Activated naive CD4-positive, alpha-beta T cell treated with anti-CD3 and anti-CD28 coated beads for 36 hours (primary cell): ENCODE measurements at places on chromosomes 12 and 14. TPM values are rescaled to one million over a fixed set of nuclear protein-coding genes. Genes with fewer than 3 reads are reported as not detected.

DNA sequence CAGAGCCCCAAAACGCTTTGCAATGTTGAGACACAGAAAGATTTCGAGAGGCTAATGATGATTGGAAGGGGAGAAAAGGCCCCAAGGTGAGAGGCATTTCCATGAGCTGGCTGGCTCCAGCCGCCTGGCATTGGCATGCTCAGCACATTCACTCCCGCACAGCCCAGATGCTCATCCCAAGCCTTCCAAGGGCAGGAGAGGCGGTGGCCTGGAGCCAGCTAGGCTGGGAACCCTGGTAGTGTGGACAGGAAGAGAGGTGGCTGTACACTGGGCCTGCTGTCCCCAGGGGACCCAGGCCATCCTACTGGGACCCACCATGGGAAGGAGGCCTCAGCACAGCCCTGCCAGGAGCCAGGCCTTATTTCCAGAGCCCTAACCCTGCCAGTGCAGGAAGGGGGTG, 72.2 kb downstream of the SPTB start:
- DNase-seq = no peak
- no peak overlapping the region for H3K27ac ChIP-seq
- peaks cover 2% of the 10 kb centered on the region for H3K27me3 ChIP-seq
- H3K4me3 ChIP-seq = no peak overlapping the region

DNA sequence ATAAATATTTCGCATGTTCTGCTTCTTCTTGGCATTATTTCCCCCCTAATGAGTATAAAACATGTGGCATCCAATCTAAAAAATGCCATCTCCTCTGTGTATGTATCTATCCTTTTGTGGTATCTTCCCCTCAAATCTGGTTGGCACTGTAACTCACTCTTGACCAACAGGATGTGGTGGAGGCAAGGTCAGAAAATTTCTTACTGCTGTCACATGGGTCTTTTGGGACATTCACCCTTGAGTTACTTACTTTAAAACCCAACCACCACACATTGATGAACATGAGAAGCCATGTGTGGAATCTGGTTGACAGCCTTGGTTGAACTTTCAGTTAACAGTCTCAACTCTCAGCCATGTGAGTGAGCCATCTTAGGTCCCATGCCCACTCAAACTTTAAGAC, 516.9 kb downstream of the SLC16A7 start:
- no peaks in the 10 kb centered on the region for H3K36me3 ChIP-seq
- no peaks in the 10 kb centered on the region for H3K27me3 ChIP-seq
- no peak overlapping the region for H3K27ac ChIP-seq
- no peaks in the 10 kb centered on the region for H3K4me1 ChIP-seq
- no peak for DNase-seq

DNA sequence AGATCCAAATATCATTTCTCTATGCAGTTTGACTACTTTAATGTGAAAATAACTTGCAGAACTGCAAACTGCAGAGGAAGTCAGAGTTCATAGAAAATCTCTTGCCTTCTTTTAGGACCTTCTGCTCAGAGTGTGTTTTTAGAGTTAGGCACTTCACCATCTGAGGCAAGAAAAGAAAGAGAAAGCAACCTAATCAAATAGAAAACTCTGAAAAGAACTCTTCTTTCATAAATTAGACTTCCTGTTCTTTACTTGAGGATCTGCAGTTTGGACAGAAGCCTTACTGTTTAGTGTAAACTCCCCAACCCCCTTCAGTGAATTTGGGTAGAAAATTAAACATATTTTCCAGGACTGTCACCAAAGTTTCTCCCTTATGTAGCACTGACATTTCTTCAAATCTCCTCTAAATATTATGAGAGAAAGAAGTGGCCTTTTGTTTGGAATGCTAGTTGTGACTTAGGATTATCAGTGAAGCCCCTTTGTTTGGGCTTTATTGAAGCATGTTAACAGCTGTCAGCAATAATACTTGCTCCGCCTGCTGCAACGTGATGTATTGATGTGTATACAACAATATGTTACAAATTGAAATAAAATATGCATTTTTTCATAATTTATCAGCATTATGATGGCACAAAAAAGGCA, 99.5 kb downstream of the PDZRN4 start:
- H3K27me3 ChIP-seq = peaks cover 3% of the 10 kb centered on the region
- H3K4me1 ChIP-seq = no peaks in the 10 kb centered on the region
- H3K4me3 ChIP-seq = no peak overlapping the region
- no peaks in the 10 kb centered on the region for H3K36me3 ChIP-seq
- DNase-seq = no peak
- no peak overlapping the region for H3K27ac ChIP-seq

- peak; percentile 45 for DNase-seq
- H3K27me3 ChIP-seq = peaks cover 3% of the 10 kb centered on the region
- peak overlapping the region; percentile 35 for H3K27ac ChIP-seq
- H3K4me3 ChIP-seq = no peak overlapping the region
- H3K4me1 ChIP-seq = peaks cover 27% of the 10 kb centered on the region
Measured at GRCh38 chr12:15700595-15700994, 88.6 kb downstream of the EPS8 start.

GRCh38 chr12:42887657-42888056, 298.1 kb upstream of the PRICKLE1 start:
- no peaks in the 10 kb centered on the region for H3K36me3 ChIP-seq
- H3K27ac ChIP-seq = no peak overlapping the region
- H3K27me3 ChIP-seq = no peaks in the 10 kb centered on the region
- H3K4me3 ChIP-seq = no peak overlapping the region

- H3K27ac ChIP-seq = no peak overlapping the region
- H3K27me3 ChIP-seq = no peaks in the 10 kb centered on the region
- no peak overlapping the region for H3K4me3 ChIP-seq
- DNase-seq = no peak
Measured at GRCh38 chr14:62674563-62675237, 370.6 kb downstream of the KCNH5 start.

DNA sequence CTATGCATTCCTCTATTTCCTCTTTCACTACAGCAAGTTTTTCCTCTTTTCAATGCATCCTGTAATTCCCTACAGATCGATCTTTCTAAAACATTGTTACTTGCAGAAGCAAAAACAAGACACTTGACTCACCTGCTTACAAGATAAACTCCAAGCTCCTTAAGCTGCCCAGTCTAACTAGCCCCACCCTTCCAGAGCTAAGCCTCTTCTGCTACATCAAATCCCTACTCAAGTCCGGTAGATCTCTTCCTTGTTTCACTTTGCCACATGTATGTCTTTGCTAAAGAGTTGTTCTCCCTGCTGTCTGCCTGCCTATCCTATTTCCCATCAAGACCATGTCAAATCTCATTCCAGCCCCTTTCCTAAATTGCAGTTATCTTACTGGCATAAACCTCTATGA, 724.8 kb downstream of the C12orf50 start:
- H3K4me3 ChIP-seq = no peak overlapping the region
- no peak overlapping the region for H3K27ac ChIP-seq
- H3K27me3 ChIP-seq = no peaks in the 10 kb centered on the region
- no peaks in the 10 kb centered on the region for H3K4me1 ChIP-seq
- no peak for DNase-seq

GRCh38 chr14:58826845-58827686, 189.3 kb downstream of the DACT1 start:
- H3K4me1 ChIP-seq = no peaks in the 10 kb centered on the region
- H3K27me3 ChIP-seq = peaks cover 2% of the 10 kb centered on the region
- H3K27ac ChIP-seq = no peak overlapping the region
- H3K4me3 ChIP-seq = no peak overlapping the region
- no peaks in the 10 kb centered on the region for H3K36me3 ChIP-seq

DNA sequence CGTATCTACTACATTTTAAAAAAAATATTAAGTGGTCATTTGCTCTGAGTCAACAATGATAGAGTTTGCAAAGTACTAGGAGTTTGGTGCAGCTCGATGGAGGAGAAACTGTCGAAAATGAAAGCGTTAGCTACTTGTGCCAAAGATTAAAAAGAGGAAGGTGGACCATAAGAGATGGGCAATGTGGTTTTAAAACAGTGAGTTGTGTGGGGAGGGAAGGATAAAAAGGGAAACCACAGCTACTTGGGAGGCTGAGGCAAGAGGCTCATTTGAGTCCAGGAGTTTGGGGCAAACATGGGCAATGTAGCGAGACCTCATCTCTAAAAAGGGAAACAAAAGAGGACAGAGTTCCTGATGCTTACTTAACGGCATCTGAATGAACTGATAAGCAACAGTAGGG, 18.2 kb upstream of the STRAP start:
- H3K4me1 ChIP-seq = peaks cover 3% of the 10 kb centered on the region
- peaks cover 5% of the 10 kb centered on the region for H3K27me3 ChIP-seq
- peak overlapping the region; percentile 14 for H3K4me3 ChIP-seq
- no peak overlapping the region for H3K27ac ChIP-seq
- H3K36me3 ChIP-seq = no peaks in the 10 kb centered on the region

GRCh38 chr12:94207849-94208621, 59.7 kb downstream of the PLXNC1 start:
- H3K27ac ChIP-seq = peak overlapping the region; percentile 97
- H3K36me3 ChIP-seq = peaks cover 3% of the 10 kb centered on the region
- H3K4me3 ChIP-seq = peak overlapping the region; percentile 70
- H3K27me3 ChIP-seq = no peaks in the 10 kb centered on the region

- H3K27ac ChIP-seq = no peak overlapping the region
- DNase-seq = no peak
- H3K27me3 ChIP-seq = no peaks in the 10 kb centered on the region
- H3K36me3 ChIP-seq = no peaks in the 10 kb centered on the region
- no peaks in the 10 kb centered on the region for H3K4me1 ChIP-seq
Measured at GRCh38 chr12:129363041-129363440, 509.8 kb downstream of the GLT1D1 start.

DNA sequence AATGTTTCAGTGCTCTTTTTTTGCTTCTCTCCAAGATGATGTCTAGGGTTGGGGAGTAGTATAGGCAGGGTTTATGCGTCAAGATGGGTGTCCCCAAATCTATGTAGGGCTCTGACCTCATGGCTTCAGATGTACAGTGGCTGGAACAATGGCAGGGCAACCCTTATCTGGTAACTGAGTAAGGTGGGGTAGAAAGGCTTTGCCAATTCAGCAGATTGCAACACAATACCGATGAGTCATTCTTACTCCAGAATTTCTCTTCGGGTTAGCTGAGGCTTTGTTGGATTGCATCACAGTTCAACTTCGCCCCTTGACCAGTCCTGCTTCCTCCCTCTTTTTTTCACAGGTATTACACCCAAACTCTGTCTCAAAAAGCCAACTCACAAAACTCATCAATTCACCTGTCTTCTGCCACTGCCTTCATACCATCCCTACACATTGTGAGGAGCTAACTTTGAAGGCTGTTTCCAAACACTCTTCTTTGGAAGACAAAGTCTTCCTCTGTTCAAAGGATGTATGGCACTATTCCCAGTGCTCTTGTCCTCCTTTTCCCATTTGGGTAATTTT, 190.2 kb upstream of the CNOT2 start:
- no peaks in the 10 kb centered on the region for H3K36me3 ChIP-seq
- DNase-seq = no peak
- no peaks in the 10 kb centered on the region for H3K4me1 ChIP-seq
- H3K4me3 ChIP-seq = no peak overlapping the region
- H3K27me3 ChIP-seq = peaks cover 14% of the 10 kb centered on the region

DNA sequence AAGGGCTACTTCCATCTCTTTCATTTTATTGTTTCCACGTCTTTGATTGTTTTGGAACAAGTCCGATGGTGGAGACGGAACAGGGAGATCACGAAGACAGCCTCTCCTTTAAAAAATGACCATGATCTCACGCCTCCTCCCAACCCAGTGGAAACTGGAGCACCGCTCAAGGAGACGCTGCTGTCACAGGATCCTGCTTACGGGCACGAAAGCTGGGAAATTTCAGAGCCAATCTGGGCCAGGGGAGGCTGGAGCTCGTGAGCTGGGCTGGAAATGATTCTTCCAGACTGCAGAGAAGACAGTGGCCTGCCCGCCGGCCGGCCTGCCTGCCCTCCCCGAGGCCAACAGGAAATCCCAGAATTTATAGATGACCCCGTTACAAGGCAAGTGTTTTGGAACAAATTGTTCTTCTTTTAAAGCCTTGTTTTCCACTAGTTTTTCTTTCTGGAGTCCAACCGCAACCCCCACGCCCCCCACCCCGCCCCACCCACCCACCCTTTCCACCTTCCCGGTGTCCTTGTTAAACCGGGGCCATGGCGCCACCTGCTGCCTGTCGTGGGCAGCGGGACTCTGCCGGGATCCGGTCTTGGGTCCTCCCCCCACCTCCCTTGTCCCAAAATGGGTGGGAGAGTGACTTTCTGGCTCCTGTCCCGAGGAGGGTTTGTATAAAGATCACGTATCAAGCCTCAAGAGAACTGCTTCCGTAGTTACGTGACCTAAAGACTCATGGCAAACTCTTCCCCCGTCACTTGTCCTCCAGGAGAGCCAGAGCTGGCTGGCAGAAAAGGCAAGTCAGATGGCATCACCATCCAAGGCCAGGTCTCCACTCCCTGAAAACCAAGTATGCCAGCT, 40.3 kb downstream of the MAP1LC3B2 start:
- H3K36me3 ChIP-seq = no peaks in the 10 kb centered on the region
- no peak overlapping the region for H3K4me3 ChIP-seq
- H3K4me1 ChIP-seq = peaks cover 13% of the 10 kb centered on the region
- H3K27ac ChIP-seq = no peak overlapping the region

DNA sequence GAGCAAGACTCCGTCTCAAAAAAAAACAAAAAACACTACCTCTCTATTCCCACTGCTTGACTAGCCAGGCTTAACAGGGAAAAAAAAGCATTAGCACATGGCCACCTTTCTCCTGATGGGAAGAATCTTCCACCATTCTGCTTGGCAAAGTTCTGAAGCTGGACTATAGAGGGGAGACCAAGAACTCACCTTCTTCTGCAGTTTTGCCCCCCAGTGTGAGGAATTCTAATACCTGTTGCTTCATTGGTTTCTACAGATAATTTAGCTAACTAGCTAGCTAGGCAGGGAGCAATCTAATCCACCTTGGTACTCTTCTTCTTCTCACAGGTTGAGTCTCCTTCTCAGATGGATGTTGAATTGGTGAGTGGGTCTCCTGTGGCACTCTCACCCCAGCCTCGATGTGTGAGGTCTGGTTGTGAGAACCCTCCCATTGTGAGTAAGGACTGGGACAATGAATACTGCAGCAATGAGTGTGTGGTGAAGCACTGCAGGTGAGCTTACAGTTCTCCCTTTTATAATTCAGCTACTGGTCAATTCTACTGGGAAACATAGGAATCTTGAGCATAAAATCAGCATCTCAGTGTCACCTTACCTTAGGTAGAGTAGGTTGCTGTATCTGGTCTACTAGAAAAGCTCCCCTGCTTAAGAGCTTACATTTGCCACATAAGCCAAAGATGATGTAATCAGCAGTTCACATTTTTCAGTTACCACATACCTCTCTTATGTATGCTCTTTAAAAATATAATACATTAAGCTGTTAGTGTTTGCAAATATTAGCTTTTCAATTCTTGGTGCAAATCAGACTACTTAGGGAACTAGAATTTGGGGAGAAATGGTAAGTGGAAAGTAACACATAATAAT, 16.0 kb downstream of the METTL3 start:
- H3K27ac ChIP-seq = peak overlapping the region; percentile 54
- H3K36me3 ChIP-seq = peaks cover 31% of the 10 kb centered on the region
- no peak overlapping the region for H3K4me3 ChIP-seq

DNA sequence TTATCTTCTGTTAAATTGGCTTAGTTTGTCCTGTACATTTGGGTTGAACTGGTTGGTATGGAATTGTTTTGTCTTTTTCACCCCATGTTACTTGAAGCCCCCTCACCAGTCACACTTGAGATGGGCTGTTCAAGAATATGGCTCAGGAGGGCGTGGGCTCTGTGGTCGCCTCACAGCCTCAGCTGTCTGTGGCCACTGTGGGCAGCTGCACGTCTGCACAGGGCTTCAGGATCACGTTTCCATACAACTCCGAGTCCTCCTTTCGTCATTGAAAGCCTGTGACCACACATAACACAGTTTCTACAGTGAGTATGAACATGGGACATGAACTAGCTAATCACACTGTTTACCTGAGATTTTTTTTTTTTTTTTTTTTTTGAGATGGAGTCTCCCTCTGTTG, 81.3 kb downstream of the MOK start:
- H3K27me3 ChIP-seq = no peaks in the 10 kb centered on the region
- H3K36me3 ChIP-seq = no peaks in the 10 kb centered on the region
- H3K4me3 ChIP-seq = no peak overlapping the region
- H3K4me1 ChIP-seq = peaks cover 13% of the 10 kb centered on the region

AQP6 gene
- not detected for total RNA-seq
